ENCODE measurements at places on chromosomes 7 and 10.
A peak's percentile ranks its signal among the peaks of the same experiment; 100 is the strongest.

DNA sequence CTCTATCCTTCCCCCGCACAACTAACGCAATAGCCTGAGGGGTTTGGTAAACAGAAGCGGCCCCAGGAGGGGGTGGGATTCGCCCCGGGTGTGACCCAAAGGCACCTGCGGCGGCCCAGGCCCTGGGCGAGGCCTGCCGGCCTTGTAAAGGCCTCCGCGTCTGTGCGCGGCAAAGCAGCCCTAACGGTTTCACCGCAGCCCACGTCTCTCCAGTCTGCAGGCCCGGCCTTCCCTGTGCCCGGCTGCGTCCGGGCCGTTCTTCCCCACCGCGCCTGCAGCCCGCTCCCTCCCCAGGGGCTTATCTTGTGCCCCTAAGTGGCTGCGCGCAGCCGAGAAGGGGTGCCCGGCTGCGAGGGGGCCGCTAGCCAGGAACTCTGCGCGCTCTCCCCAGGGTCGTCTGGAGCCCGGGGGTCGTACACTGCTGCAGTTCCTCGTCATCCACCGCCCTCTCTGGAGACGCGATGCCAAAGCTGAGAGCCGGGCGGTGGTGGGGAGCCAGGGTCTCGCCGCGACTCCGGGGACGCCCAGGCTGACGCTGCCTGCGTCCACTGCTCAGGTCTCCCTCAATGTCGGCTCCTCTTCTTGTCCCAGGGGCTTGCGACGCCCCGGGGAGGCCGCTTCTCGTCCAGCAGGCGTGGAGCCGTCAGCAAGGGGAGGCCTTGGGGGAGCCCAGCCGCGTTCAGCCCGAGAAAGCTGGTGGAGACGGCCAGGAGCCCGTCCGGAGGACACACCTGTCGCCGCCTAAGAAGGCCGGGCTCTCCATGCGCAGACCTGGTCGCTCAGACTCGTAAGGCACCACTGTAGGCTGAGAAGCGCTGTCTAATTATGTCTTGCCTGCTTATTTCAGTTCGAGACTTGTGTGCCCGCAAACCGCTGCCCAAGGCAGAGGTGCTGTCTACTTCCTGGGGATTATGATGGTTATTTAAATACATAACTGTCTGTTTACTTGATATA is 132.3 kb downstream of the SPAG6 start:
- peak; percentile 25 for DNase-seq

GRCh38 chr10:89163265-89163995 is 43.7 kb downstream of the CH25H start:
- no peak for DNase-seq

DNA sequence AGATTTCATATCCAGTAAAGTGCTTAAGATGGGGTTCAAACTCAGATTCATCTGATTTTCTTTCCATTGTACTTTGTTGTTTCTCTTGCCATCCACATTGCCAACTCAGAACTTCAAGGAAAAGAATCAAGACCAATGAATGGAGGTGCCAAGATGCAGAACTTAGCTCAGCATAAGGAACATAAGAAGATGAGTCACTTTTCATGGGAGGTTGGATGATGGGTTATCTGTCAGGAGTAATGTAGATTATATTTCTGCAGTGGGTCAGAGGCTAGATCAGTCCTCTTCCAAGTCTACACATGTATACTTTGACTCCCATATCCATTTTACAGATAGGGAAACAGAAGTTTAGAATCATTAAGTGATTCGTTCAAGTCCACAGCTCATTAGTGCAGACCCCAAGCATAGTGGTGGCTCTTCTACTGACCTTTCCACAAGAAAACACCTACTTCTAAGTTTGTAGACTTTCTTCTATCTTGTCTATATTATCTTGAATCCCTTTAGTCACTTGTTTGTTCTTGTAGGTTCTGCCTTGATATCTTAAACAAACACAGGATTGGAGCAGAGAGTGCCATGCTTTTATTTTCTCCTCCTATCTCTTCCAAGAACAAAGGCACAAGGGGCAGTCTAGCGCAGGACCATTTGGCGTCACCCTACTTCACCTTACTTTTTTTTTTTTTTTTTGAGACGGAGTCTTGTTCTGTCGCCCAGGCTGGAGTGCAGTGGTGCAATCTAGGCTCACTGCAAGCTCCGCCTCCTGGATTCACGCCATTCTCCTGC is 14.0 kb upstream of the ADD3 start:
- no peak for DNase-seq

DNA sequence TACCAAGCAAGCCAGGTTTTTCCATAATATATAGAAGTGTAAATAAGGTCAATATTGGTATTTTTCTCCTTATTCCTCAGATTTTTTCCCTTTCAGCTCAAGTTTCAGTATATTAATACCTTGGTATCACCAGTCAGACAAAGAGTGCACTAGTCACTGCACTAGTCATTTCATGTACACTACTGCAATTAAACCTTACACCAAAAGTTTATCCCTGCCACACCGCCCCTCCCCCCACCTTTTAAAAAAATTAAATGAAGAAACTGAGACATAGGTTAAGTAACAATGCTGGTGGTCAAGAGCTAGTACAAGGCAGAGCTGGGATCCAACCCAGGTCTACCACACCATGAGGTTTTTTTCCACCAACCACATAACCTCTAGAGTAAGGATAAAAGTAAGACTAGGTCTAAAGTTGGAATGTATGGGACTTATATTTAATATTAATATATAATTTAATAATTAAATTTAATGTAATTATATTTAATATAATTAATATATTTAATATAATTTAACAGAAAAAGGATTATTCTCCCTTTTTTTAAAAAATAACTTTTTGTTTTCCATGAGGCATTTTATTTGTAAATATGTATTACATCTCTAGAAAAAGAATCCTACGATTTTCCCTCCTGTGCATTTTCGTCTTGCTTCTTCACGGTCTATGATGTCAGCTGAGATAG is 68.5 kb downstream of the NT5C2 start:
- no peak for DNase-seq

DNA sequence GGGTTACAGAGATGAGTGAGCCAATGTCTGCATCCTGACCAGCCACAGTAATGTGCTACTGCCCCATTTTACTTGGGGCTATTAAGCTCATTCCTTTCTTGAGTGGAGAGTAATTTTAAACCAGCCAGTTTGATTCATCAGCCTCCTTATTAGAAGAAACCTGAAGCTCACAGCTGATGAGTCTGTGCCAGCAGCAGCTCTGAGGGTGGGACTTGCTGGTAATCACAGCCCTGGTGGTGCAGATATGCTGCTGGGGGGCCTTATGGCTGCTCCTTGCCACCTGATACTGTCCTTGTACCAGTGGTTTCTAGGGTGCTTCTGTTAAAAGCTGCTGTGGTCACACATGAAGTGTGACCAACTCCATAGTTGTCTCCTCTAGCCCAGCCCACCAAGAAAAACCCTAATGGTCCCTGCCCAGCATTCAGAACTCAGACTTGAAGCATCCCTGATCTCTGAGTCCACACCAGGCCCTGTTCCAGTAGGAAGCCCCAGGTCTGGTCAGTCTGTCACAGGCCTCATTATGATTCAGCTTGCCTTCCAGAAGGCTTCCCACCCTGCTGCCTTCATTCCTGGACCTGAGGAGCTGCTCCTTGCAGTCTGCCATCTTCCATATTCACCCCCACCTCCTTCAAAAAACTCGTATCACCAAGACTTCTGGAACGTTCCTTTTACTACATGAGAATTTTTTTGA is 28.9 kb upstream of the RBM20 start:
- DNase-seq: no peak

GRCh38 chr10:118500477-118501104 is 94.9 kb downstream of the PRLHR start:
- DNase-seq: no peak

- peak; percentile 48 for DNase-seq
Measured at GRCh38 chr7:35185908-35186731, 67.8 kb downstream of the TBX20 start.

DNA sequence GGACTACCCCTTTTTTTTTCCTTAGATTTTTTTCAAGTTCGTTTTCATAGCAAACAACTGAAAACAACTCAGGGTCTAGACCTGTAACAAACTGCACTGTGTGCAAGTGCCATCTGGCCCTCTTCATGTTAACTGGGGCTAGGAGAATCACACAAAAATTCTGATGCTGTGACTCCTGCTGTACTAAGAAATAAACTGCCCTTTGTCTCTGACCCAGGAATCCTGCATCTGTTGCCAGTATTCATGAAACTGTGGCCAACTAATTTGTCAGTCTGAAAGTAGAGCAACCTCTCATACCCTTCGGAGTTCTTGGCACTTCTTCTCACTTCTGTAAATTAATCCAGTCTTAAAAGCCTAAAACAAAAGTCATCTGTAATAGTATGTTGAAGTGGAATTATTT is 218.4 kb upstream of the PCDH15 start:
- DNase-seq: no peak

GRCh38 chr7:139886206-139886605 is 57.1 kb downstream of the TBXAS1 start:
- no peak for DNase-seq

- no peak for DNase-seq
Measured at GRCh38 chr10:79475119-79475653, 29.8 kb upstream of the ZCCHC24 start.

GRCh38 chr7:80634505-80634904 is 3.9 kb upstream of the CD36 start:
- DNase-seq: no peak

GRCh38 chr10:76021398-76021797 is 590.0 kb downstream of the LRMDA start:
- no peak for DNase-seq

DNA sequence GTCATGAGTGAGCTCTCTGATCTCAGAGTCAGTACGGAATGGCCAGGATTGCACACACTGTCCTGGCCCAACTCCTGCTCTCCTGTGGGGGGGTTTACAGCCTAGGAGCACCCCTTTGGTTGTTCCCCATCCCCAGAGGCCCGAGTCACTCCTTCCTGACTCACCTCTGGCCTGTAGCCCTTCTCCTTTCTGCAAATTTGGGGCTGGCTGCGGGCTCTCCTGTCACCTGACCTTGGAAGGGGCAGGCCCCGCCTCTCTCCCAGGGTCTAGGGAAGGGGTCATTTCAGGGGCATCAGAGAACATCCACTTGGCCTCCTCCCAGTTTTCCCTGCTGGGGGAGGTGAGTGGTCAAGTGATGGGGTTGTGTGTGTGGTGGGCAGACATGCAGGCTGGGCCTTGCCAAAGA is 1.7 kb downstream of the NYAP1 start:
- no peak for DNase-seq

DNA sequence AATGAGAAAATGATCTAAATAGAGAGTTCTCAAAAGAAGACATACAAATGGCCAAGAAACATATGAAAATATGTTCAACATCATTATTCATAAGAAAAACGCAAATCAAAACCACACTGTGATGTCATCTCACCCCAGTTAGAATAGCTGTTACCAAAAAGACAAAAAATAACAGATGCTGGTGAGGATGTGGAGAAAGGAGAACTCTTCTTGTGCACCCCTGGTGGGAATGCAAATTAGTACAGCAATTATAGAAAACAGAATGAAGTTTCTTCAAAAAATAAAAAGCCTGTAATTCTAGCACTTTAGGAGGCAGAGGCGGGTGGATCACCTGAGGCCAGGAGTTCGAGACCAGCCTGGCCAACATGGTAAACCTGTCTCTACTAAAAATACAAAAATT is 199.3 kb downstream of the PARD3 start:
- no peak for DNase-seq

GRCh38 chr7:76278540-76278939 is 23.9 kb upstream of the HSPB1 start:
- DNase-seq: no peak

DNA sequence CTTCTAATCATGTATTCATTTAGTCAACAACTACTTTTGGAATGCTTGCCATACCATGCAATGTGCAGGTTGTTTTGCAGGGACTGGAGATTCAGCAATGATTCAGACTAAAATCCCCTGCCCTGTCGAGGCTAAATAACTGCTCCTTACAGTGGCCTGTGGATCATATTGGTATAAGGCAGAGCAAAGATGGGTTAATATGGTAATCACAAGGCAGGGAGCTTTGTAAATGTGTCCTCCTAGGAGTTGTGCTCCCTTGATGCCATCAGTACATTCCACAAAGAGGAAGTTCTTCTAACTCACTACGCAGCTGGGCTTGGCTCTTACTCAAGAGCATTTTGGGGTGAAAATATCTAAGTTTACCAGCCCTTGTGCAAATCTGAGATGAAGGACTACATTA is 614 bp upstream of the IFIT2 start:
- no peak for DNase-seq

- no peak for DNase-seq
Measured at GRCh38 chr7:129311429-129311828, 86.6 kb downstream of the AHCYL2 start.

DNA sequence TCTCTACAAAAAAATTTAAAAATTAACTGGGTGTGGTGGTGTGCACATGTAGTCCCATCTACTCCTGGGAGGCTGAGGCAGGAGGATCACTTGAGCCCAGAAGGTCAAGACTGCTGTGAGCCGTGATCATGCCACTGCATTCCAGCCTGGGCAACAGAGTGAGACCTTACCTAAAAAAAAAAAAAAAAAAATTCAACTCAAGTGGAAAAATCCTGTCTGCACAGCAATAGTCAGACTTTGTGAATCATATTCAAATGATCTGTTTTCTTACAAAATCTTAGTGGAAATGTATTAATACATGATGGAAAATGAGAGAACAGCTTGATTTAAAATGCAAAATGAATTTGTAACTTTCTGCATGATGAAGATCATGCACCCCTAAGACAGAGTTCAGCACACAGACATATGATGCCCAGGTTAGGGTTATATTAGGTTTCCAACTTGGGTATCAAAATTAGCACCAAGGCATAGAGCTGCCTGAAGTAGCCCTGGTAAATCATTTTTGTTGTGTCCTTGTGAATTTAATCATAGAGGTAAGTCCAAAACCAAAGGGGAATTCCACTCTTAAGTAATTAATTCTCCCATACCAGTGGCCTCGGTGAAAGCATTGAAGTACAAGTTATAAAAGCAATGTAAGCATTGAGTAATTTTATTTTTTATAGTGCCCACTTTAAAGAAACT is 93.8 kb downstream of the ADD3 start:
- DNase-seq: no peak

GRCh38 chr10:14625765-14626525 is 148.8 kb downstream of the FAM107B start:
- DNase-seq: no peak

GRCh38 chr7:19066170-19066569 is 51.3 kb downstream of the TWIST1 start:
- no peak for DNase-seq

GRCh38 chr10:13613519-13613918 is 26.8 kb downstream of the PRPF18 start:
- DNase-seq: peak; percentile 5

DNA sequence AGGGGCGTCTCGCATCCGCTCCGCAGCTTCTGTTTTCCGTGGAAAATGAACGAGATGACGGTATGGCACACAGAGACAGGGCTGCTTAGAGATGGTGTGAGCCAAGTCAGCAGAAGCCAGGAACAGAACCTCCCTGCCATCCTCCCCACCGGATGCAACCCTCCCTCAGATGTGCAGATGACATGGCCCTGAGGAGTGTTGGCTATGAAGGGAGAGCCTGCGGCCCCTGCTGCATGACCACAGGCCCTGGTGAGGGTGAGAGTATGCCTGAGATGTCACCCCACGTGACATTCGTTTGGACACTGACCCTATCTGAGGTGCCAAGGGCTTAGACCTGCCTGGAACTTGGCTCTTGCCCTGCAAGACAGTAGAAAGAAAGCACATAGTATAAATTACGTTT is 29.4 kb downstream of the WIPF3 start:
- DNase-seq: no peak

GRCh38 chr7:155701972-155702544 is 57.6 kb downstream of the RBM33 start:
- DNase-seq: no peak
